ENCODE measurements at places on chromosomes 2 and 18. TPM values are rescaled to one million over a fixed set of nuclear protein-coding genes. Genes with fewer than 3 reads are reported as not detected.
A peak's percentile ranks its signal among the peaks of the same experiment; 100 is the strongest.

GRCh38 chr2:122739732-122740593, 984.5 kb downstream of the TSN start:
- DNase-seq = no peak

DNA sequence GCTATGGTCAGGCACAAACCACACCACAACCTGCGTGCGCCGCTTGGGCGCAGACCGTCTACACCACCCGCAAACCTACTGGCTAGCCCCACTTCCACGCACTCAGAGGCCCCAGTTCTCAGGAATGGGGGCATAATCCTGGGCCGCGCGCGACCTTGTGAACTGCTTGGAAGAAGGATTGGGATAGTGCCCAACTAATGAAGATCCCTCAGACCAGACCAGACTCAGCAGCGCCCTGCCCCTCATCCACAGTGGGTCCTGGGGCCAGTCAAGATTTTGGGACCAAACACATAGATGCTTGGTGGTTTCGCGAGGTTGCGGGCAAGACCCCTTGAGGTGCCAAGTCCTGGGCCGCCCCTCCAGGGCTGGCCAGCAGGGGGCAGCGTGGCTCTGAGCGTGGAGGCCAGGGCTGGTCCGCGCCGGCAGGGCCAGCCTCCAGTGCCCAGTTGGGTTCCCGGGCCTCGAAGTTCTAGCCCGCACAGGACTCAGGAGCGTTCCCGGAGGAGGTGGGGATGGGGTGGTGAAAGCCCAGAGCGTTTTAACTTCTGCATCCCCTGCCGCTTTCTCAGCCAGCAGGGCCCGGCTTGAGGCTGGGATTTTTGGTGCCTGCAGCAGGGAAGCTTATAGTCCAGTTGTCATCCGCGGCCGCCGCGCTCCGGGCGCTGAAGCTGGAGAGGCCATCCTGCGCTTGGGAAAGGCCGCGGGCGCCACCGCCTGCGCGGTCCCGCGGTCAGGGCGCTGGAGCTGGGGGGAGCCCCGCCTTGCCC, 8.3 kb downstream of the OSR1 start:
- DNase-seq = peak; percentile 47

- DNase-seq = no peak
These were observed 14.1 kb downstream of the AMER3 start for GRCh38 chr2:130769343-130769907.

DNA sequence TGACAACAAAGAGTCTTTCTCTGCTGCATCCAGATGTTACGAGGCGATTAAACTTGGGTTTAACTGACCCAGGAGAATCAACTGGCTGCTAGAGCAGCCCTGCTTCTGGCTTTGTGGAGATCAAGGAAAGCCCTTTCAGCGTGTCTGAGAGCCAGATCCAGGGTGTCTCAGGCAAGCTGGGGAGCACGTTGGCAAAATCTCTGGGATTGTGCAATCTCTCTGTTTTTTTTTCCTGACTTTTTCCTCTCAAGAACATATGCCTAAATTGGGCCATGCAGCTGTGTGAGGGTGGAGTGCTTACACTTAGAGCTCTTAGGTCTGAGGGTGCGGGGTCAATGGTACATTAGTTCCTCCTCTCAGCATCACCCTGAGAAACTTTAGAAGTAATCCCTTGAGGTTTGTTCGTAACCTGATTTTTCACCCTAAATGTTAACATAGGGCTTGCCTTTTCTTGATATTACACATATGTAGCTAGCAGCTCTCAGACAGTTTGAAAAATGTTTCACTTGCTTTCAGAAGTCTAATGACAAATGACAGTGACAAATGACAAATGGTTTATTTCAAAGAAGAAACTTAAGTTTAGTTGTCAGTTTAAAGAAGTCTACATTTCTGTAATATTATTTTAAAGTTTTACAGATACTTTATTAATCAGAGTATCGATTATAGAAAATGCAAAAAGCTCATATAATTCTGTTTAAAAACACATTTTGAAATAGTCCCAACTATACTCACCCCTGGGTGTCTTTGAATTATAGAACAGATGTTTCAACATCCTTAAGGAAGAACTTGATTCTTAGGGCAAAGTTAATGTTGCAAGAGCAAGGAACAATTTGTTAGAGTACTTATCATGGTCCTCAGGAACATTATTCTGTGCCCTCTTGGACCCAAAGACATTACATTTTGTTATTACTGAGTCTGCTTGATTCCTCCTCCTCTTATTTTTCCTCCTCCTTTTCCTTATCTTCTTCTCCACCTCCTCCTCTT, 38.4 kb upstream of the ZSWIM2 start:
- peak; percentile 50 for DNase-seq

- no peak for DNase-seq
These were observed 349.4 kb upstream of the POU3F3 start for GRCh38 chr2:104504331-104505073.

- DNase-seq = peak; percentile 37
These were observed 14.9 kb upstream of the SNED1 start for GRCh38 chr2:240983361-240983995.

DTNA gene
- total RNA-seq = 177 TPM
